Lower leg skin (tissue), 4 donors: ENCODE measurements at places on chromosomes 1 and 21.

DNA sequence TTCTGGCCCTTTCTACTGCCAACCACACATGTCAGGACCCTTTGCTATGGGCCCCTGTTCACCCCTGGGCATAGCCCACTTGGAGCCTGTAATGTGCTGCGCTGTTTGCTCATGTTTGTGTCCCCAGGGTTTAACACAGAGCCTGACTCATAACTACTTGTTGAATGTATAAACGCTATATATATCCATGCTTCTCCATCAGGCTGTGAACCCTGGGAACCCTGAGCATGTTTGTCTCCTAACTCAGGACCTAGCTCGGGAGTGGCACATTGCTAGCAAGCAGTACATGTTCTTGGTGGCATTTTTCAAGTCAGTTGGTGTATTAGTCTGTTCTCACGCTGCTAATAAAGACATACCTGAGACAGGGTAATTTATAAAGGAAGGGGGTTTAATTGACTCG, 8.0 kb downstream of the OLFML3 start:
- no peak for DNase-seq

- no peak for DNase-seq
These were observed 46.5 kb downstream of the LUZP1 start for GRCh38 chr1:23122023-23122748.

- no peak for DNase-seq
These were observed 944 bp upstream of the AGO3 start for GRCh38 chr1:35929730-35930592.

- no peak for DNase-seq
These were observed 8.8 kb downstream of the MINDY1 start for GRCh38 chr1:150997949-150998348.

DNA sequence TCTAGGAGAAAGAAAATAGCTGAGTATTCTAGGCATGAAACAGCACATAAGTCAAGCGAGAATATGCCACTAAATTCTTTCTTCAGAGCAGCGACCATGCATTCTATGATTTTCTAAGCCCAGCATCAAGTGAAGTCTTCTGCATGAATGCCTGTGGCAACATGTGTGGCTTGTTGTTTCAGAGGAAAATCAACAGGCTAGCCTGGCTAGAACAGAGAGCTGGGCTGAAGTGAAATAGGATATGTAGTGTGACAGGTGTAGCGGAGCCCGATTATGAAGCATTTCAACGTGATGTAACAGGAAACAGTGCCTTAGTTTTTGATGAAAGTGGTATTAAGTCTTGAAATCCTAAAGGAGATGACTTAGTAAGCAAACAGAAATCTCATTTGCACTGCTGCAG, 7.0 kb downstream of the CSDE1 start:
- DNase-seq = no peak

DNA sequence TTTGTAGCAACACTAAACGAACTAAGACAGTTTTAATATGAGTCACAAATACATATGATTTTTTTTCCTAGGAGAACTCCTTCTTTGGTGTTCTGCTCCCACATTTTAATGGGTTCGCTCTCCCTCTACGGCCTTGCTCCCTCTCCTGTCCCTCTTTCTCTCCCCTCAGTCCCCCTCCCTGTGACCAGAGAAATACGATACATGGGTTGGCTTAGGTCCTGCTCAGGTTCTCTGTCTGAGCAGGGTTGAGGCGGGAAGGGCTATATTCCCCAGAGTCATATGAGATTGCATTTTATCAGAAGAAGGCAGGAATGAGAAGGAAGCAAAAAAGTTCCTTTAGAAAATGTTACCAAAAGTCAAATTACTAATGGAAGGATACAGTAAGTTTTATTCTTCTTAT, 44.6 kb downstream of the UBE2U start:
- DNase-seq = no peak

DNA sequence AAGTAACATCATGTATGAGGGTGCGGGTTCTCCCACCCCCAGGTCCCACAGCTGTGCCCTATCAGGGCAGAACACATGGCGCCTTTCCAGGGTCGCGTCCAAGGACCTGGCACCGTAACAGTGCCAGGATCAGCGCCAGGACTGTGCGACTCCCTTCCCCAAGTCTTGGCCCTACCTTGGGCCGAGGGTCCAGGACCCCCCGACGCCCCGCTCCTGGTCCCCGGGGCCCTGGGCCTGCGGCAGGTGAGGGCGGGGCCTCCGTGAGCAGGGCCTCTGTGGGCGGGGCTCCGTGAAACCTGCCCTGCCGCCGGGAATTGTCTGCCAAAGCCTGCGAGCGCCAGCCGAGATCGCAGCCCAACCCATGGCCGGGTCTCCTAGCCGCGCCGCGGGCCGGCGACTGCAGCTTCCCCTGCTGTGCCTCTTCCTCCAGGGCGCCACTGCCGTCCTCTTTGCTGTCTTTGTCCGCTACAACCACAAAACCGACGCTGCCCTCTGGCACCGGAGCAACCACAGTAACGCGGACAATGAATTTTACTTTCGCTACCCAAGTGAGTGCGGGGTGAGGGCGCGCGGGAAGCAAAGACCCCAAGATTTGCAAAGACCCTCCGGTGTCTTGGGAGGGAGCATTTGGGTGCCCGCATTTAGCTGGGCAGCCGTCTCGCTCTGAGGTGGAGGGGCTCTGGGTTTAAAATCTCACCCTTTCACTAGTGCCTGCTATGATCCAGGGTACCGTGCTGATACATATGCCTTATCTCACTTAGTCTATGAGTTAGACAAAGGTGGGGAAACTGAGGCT, at the start of gene RHBG:
TSS of gene RHBG (plus strand) at position 323 of the 796 bp plus-strand sequence. CDS start at position 362, 39 bp downstream.
- DNase-seq = no peak

DNA sequence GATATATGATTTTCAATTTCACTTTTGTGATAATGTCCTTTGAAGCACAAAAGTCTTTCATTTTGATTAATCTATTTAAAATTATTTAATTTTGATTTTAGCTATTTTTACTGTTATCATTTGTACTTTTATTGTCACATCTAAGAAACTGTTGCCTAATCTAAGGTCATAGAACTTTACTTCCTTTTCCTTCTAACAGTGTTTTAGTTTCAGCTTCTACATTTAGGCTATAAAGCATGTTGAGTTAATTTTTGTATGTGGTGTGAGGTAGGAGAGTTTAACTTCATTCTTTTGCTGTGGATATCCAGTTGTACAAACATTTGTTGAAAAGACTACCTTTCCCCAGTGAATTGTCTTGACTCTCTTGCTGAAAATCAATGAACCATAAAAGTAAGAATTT, 204.5 kb downstream of the TM2D1 start:
- DNase-seq = no peak

DNA sequence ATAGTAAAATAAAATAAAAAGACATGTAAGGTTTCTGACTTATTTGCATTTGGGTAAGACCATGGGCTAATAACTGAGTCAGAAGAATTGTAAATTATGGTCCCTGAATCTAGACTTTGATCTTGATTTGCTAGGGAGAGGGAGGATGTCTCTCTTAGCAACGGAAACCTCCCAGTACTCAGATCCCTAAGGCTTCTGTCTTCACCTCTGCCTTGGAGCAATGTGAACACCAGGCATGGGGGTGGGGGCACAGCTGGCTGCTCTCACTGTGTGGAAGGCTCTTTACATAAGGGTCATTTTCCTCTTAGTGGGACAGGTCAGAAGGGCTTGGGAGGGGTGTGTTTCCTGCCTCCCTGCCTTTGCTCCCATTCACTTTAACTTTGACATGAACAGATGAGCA, 17.0 kb upstream of the TMEM54 start:
- DNase-seq = no peak

DNA sequence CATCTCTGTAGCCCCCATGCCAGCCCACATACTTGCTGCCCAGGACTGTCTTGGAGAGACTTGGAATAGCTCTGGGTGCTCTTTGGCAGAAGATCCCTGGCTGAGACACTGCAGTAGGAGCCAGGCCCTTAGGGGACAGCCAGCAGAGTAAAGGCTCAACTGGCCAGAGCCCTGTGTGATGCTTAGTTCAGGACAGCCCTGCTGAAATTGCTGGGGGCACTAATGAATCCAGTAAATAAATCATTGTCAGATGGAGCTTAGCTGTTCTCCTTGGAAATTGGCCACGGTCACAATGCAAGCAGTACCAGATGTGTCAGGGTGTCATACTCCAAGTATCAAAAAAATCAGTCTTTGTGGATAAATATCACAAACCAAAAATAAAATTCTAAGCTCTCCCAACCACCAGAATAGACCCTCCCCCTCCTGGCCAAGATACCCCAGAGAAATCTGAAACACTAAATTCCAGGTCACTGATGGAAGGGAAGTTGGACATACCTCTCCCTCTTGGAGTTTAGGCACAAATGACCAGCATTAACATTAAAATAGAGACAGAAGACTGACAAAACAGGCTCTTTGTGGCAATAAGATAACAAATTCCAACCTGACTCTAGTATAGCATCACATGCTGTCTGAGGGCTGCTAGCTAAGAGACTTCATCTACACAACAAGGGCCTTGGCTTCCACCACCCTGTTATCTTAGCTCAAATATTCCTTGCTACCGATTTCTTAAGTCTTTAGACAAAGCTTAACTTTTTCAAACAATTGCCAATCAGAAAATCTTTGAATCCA, 83.2 kb upstream of the DNAH14 start:
- DNase-seq = no peak

DNA sequence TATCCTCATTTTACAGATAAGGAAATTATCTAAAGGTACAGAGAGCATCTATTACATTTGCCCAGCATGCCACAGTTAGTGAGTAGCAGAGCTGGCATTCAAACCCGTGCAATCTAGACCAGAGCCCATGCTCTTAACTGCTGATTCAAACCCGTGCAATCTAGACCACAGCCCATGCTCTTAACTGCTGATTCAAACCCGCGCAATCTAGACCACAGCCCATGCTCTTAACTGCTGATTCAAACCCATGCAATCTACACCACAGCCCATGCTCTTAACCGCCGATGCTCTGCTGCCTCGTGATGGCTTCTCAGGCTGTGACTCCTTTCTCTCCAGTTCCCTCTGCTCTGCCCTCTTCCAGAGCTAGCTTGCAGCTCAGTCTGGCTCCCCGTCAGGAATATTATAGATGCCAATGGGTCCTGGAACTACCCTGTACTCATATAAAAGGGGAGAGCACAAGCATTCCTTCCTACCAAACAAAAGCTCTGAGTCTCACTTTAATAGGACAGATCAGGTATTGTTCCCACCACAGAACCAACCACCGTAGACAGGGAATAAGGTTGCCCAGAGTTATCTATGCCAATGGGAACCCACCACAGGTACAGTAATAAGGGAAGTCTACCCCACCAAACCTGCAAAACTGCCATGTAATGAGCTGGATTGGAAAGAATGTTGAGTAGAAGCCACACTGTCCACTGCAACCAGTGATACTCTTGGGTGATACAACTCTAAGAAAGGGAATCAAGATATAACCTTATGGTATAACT, 78.4 kb downstream of the SMYD3 start:
- DNase-seq = no peak

DNA sequence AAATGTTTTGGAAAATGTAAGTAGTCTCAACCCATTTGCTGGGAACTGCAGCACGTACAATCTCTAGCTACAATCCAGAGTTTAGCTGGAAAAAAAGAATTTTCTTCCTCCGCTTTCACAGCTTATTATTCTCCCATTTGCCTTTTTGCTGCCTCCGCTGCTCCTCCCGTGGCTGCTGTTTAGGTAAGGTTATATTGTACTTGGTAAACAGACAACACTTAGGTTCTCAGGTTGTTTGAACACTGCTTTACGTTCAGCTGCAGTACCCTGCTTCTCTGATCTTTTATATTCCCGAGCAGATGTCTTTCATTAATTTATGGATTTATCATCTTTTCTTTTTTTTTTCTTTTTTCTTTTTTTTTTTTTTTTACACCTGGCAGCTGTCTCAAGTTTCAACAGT, 14.3 kb downstream of the PROX1 start:
- DNase-seq = no peak

- DNase-seq = no peak
These were observed 41.2 kb upstream of the B3GALNT2 start for GRCh38 chr1:235545292-235545930.
